Activated CD4-positive, alpha-beta T cell treated with anti-CD3 and anti-CD28 coated beads for 48 hours (primary cell): ENCODE measurements at places on chromosomes 1 and 21.

GRCh38 chr21:44466351-44466954 lies 11.1 kb downstream of the LRRC3 start:
- DNase-seq, result no peak

DNA sequence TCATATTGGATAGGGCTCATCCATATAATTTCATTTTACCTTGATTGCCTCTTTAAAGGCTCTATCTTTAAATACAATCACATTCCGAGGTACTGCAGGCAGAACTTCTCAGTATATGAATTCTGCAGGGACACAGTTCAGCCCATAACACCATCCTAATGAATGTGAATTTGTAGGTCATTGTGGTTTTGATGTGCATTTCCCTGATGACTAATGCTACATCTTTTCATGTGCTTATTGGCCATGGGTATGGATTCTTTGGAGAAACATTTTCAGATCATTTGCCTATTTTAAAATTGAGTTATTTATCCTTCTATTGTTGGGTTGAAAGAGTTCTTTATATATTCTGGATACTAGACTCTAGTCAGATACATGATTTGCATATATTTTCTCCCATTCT lies 9.6 kb upstream of the RPS6KC1 start:
- no peak for DNase-seq

DNA sequence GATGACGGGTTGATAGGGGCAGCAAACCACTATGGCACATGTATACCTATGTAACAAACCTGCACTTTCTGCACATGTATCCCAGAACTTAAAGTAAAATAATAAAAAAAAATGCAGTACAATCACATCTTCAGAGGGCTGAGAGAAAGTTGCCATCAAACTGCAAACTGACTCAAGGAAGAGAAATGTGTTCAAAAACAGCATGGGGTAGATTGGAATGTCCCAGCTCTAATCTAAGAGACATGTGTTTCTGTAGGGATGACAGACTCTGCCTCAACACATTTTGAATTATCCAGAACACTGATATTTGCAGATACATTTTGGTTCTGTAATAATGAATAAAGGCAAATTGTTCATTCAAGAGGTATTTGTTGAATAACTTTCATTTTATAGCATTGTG lies 171.2 kb upstream of the RUNX1 start:
- no peak for DNase-seq

- DNase-seq, result no peak
Observed at GRCh38 chr1:22494144-22494543, 42.5 kb downstream of the ZBTB40 start.

DNA sequence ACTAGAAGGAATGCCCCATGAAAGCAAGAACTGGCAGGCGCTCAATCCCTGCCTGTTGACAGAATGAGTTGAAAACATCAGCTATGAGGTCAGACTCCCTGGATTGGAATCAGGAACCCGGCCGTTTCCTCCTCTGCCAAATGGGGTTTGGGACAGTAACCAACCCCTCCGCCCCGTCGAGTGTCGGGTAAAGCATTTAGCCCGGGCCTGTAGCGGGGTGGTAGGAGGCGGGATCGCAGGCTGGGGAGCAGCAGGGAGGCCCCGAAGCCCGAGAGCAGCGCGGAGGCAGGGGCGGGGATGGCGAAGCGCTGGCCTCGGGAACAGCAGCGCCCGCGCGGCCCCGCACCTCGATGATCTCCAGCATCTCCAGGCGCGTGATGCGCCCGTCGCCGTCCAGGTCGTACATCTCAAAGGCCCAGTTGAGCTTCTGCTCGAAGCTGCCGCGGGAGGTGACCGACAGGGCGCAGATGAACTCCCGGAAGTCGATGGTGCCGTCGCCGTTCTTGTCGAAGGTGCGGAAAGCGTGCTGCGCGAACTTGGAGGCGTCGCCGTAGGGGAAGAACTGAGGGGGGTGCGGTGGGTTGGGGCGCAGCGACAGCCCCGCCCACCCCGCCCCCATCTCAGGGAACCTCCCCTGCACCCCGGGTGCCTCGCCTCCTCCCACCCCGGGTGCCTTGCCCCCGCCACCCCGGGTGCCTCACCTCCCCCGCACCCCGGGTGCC lies 7.5 kb downstream of the HPCAL4 start:
- peak; percentile 47 for DNase-seq

GRCh38 chr1:2951856-2952255 lies 69.4 kb upstream of the ACTRT2 start:
- no peak for DNase-seq

DNA sequence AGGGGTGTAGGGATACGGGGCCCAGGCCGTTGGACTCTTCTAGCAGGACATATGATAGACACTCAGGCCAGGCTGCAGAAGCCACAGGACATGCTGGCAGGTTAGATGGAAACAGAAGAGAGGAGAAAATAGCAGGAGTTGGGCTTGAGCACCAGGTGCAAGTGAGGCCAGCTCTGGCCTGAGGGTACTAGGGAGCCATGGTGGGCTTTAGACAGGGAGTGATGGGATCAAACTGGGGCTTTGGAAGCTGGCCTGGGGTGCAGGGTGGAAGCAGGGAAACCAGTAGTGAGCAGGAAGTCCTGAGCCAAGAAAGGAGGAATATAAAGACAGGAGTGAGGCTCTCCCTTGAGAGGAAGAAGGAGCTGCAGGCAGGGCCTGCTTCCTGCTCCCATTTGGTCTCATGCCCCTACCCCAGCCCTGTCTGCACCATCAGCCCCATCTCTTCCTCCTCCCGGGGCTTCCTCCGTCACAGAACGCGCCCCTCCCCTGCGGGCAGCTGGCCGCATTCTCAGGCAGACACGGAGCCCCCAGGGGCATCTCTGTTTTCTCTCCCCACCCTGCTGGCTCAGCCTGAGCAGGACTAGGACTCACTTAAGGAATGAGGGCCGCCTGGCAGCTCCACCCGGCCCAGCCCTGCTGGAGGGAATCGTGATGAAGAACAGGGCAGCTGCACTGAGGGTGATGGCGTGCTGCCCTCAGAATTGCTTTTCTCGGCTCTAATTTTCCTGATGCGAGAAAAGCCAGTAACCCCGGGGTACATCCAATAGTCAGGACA lies 165.5 kb upstream of the TMEM51 start:
- no peak for DNase-seq

DNA sequence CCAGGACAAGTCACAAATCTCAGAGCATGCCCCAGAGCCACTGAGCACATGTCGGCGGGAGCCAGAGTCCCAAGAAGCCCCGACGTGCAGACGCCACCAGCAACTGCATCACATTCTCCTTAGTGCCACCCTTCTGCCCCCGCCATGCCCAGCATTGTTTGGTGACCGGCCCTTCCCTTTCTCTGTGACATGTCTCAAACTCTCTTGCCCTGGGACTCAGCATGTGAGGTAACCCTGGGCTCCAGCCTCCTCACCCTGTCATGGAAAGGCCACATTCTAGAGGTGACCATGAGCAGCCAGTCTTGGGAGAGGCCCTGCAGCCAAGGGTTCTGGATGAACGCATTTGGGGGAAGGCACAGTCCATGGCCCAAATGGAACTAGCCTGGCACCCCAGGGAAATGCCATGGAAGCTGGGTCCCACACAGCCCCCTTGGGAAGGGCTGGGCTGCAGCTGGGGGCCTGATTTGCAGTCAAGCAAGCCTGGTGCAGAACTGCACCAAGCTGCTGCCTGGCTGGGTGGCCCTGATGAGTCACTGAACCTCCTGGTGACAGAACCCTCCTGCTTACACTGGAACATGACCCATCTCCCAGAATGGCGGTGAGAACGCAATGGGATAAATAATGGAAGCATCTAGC lies 94.4 kb downstream of the ITPKB start:
- peak; percentile 44 for DNase-seq

GRCh38 chr1:195082183-195082582 lies 1526.1 kb downstream of the KCNT2 start:
- no peak for DNase-seq

DNA sequence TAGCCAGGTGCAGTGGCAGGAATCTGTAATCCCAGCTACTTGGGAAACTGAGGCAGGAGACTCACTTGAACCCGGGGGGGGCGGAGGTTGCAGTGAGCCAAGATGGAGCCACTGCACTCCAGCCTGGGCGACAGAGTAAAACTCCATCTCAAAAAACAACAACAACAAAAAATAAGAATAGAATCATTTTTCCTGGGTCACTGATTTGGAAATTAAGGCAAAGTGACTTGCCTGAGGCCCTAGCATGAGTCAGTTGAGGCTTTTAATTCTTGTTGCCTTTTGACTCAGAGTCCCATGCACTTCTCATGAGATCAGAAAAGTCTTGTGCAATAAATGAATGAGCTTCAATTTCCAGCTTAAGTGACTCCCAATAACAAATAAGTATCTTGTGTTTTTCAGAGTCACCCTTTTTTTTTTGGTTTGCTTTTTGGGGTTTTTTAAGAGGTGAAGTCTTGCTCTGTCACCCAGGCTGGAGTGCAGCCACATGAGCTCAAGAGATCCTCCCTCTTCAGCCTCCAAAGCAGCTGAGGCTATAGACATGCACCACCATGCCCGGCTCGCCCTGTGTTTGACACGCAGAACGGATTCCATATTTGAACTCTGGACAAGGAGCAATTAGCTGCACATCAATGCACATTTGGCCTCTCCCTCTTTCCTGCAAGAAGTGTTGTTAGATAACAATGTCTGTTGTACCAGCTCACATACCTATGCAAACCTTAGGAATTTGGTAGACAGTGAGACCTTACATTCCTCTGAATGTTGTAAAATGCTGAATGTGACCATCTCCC lies 3.4 kb upstream of the PLEKHM2 start:
- peak; percentile 39 for DNase-seq

DNA sequence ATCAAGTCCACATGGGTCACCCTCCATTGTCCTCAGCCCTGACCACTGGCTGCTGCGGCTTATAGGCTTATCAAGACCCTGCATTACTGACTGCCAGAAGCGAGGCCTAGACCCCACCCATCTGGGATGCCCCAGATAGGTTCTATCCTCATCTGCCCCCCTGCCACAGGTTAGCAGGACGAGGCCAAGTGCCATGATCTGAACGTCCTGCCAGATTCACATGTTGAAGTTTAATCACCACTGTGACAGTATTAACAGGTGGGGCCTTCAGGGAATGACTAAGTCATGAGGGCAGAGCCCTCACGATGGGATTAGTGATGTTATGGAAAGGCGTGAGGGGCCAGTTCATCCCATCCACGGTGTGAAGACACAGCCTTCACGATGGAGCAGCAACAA lies 6.2 kb upstream of the CPLANE2 start:
- DNase-seq, result no peak

GRCh38 chr1:2237773-2238172 lies 9.7 kb downstream of the SKI start:
- no peak for DNase-seq

DNA sequence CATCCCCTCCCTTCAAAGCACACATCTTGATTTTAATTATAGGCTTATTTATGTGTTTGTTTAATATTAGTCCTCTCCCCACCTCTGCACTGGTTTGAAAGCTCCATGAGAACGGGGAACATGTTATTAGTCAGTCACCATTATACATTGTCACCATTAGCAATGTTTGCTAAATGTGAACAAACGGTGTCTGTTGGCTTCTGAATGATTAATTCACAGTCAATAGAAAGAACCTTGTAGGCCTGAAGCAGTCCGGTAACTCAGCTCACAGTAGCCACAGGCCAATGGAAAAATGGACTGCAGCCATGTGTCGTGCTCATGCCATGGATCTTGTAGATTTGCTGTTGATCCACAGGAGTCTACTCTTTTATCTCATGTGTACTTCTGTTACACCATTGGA lies 49.7 kb upstream of the NHLH2 start:
- no peak for DNase-seq

- DNase-seq, result peak; percentile 33
Observed at GRCh38 chr1:198167436-198167934, 10.7 kb downstream of the NEK7 start.
